ENCODE measurements at places on chromosomes 3 and 15.

- no peak for DNase-seq
These were observed 46.9 kb downstream of the WNT5A start for GRCh38 chr3:55440104-55440708.

DNA sequence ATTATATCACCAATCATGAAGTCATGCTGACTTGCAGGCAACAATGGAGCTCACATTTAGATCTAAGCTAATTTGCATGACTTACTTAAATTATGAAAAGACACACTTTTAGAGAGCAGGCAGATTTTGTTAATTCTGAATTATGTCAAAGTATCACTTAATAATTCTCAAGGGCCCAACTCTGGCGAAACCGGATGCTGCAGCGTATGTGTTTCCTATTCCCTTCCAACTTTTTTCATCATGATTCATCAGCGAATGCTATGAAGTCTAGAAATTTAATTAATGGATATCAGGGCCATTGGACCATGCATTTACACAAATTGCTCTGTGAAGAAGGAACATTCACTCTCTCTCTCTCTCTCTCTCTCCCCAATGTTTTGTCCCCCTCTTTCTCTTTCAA, 63.5 kb upstream of the GOLGA8A start:
- DNase-seq = no peak

- peak; percentile 84 for DNase-seq
These were observed 1.6 kb downstream of the RFTN1 start for GRCh38 chr3:16511681-16512434.

DNA sequence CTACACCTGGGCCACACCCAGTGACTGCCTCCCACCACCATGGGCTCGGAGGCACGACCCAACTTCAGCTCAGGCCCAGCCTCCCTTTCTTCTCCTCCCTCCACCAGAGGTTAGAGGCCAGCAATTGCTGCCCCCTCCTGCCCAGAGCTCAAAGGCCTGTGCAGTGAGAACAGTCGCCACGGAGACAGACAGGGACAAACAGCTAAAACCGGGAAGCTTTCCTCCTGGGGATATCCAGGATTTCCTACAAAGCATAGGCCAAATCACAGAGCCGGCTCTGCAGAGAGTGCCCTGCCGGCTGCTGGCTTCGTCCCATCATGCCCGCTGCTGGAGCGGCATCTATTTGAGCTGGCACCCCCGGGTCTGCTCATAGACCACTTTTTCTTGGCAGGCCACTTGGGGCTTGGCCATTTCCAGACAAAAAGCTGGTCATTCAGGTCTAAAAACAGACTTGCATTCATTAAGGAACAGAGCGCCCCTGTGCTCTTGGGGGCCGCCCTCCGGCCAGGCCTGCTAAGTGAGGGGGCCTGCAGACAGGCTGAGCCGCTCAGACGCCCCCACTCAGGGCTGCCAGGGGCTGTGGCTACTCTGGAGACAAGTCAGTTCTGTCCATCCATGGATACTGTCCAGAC, 17.5 kb downstream of the GRAMD2A start:
- no peak for DNase-seq

DNA sequence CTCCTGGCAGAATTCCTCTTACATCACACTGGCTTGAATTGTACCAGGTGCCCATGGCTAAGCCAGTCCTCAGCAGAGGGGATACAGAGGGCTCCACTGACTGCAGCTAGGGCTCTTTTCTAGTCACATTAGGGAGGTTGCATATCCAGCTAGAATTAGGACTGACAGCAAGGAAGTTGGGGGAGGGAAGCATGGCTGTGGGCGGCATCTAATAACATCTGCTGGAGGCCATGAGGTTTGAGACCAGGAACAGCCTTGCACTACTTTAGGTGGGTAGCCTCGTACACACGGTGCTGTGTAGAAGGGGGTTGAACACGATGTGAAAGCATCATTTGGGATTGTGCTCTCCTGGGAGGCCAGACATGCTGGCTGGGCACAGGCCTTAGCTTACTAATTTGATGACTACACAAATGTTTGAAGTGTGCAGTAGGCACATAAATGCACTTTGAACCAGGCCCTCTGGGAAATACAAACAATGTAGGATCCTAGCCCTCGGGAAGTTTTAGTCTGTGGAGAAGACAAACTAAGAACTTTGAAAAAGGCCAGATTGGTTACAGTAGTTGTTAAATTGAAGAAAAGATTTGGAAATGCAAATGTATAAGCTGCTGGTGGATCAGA, 30.2 kb downstream of the CHCHD6 start:
- no peak for DNase-seq

GRCh38 chr3:186185194-186185787, 76.4 kb upstream of the ETV5 start:
- DNase-seq = no peak

DNA sequence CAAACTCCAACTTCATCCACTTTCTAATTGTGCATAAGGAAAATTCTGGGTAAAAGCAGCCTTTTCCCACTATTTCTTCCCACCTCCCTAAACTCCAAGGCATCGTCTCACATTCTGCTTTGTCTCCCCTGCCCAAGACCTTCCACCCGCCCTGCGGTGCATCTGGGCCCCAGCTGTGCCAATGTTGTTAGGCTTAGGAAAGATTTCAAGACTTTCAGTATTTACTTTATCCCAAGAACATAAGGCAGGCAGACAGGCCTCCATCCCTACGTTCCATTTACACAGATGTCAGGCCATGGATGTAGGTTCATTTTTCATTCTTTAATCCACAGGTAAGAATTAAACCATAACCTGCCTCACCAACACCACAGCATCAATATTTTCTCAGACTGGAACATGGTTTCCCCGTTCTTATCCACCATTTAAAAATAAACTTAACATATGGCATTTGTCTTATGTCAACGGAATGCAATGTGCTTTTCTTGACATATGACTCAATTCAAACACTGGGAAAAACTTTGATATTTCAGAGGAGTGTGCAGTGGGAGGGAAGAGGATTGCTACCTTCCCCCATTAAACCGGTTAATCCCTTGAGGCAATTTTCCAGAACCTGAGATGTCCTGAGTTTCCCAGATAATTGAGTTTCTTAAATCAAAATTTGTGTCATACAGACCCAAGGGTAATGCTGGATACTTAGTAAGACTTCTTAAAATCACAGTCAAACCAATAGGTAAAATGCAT, 238.0 kb upstream of the LRIG1 start:
- no peak for DNase-seq

DNA sequence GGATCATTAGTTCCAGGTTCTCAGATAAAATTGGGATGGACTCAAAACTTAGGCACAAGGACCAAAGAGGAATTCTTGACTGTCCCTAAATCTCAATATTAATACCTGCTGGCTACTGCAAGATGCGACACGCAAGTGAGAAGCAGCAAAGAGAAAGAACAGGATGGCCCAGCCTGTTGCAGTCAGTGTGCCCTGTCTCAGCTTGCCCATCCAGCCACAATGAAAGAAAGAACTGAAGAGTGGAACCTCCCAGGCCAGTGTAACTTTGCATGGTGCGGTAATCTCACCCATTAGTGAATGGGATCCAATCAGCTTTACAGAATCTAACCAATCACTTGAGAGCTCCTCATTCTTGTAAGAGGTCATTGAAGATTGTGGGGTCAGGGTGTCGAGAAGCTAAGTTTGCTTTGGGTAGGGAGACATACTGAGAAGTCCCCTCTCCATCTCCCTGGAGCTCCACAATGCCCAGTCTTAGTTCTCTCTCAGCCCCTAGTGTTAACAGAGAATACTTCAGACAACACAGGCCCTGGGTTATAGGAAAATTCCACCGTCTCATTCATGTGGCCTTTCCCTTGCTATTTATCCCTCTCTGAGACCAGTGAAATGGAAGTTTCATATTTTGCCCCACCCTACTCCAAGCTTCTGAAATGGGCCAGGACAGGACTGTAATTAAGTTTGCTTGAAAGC, 3.2 kb upstream of the SLC9A9 start:
- DNase-seq = no peak

DNA sequence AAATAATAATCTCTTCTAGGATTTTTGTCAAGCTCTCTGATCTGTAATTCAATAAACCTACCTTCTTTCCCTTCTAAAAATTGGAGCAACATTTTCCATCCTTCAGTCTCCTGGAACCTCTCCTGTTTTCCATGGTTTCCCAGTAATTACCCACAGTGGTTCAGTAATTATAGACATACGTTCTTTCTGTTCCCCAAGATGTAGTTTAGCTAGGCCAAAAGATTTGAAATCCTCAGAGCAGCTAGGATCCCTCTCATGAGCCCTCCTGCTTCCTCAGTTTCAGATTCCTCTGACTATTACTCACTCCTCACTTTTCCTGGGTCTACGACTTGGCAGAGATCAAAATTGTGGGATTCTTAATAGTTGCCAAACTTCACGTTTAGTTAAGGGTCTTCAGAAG, 76.9 kb upstream of the IGSF10 start:
- no peak for DNase-seq

DNA sequence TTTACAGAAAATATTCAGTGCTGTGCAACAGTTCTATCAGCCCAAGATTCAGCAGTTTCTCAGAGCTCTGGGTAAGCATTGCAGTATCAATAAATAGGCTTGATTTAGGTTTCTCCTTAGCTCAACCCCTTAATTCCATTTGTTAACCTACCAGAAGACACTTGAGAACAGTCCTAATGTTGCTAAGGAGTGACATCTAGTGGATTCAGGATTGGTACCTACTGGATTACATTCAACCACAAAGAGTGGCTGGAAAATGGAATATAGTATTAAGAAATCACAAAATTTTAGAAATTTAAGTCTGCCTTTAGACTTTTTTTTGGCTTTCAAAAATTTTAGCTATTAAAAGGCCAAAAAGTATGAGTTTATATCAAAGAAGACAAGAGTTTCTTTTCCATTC, 34.7 kb downstream of the POLG start:
- no peak for DNase-seq

DNA sequence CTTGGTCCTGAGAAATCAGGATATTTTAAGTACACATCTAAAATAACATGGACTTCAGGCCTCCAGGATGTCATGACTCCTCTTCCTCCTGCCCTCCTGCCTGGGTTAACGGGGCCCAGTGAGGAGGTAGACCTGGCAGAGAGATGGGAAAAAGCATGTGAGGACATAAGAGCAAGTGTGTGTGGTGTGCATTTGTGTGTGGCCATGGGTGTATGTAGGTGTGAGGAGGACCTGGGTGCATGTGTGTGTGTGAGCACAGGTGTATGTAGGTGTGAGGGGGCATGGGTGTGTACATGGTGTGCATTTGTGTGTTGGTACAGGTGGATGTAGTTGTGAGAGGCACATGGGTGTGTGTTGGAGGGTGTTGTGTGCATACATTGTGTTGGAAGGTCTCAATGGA, 105.4 kb downstream of the EPHB1 start:
- no peak for DNase-seq

DNA sequence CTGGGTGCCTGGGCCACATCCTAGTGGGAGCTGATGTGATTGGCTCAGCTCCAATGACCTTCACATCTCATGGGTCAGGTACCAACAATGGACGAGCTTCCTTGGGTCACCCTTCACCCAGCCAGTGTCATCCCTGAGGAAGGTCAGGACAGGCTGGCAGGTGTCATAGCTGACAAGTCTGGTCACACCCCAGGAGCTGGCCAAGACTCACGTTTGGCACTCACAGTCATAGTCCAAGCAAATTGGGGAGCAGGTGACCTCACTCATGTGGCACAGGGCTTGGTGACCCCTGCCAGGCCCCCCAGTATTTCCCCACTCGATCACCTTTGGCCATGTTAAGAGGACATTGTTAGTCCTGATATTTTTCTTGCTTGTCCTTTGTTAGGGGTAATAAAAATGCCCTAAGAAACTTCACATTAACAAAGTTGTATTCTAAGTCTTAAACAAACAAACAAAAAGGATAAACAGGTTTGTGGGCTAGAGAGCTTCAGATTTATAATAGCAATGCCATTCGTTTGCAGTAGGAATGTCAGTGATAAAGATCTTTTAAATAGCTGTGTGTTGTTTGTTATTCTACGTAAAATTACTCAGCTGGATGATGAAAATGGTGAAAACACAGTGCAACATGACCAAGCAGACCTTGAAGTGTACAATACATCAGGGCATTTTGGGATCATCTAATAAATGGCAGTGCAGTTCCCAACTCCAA, 79.5 kb upstream of the POMGNT2 start:
- no peak for DNase-seq

DNA sequence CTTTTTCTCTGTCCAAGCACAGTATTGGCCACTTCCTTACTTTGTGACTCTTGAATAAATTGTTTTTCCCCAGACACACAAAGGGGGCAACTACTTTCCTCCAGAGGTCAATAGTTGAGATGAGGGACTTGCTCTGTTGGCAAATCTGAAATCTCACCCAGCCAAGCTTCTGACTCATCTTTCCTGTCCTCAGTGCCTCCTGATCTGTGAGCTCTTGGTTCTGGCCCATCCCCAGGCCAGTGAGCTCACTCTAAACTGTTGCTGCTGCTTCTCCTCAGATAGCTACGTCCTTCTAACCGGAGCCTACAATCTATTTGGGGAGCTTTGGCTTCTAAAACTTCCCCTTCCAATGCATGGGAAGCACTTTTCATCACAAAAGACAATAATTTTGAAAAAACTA, 50.0 kb upstream of the NMD3 start:
- no peak for DNase-seq

GRCh38 chr3:11982341-11982941, 21.7 kb upstream of the SYN2 start:
- DNase-seq = no peak

DNA sequence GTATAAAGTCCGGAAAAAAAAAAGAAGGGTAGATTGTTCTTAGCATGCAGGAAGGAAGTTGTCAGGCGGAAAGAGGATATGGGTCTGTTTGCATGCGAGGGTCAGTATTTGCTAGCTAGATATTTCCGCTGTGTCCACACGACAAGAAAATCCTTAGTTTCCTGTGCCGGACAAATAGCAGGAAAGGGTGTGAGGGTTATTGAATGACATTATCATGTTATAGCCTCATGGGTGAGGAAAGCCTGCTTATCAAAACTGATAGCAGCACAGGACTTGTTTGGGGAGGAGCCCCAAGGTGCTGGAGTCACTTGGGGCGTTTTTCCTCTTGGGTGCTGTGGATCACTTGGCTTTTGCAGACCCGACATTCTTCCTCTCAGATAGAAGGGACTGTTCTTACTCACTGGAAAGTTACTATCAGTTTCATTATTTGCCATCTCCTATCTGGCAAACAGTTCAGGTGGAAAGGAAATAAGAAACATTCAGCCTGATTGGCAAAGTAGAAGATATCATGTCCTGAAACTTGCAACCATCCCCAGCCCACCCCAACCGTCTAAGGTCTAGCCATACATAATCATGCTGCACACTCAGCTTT, 127.2 kb upstream of the DPH6 start:
- DNase-seq = no peak

DNA sequence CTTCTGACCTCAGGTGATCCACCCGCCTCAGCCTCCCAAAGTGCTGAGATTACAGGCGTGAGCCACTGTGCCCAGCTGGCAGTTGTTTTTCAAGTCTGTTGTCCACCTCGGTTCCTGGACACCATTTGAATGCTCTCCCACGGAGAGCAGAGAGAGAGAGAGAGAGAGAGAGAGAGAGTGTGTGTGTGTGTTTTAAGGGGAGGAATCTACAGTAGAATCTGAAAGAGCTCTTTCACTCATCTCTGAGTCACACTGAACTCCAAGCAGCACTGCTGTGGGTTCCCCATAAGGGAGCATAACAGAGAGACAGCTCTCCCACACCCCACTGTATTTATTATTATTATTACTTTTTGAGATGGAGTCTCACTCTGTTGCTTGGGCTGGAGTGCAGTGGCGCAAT, 156.6 kb downstream of the RPLP1 start:
- DNase-seq = peak; percentile 14

- no peak for DNase-seq
These were observed 214.4 kb downstream of the TIGIT start for GRCh38 chr3:114508208-114508607.

All from stimulated activated CD8-positive, alpha-beta memory T cell treated with anti-CD3 and anti-CD28 coated beads, Interleukin-4, amount 100 ng/mL, for 48 hours (primary cell).